Adrenal gland (tissue), 19 donors: ENCODE measurements at places on chromosomes 16 and 17. TPM values are rescaled to one million over a fixed set of nuclear protein-coding genes. Genes with fewer than 3 reads are reported as not detected.

CA4 gene
- total RNA-seq, result 0.84 TPM

FGF11 gene
- 23.4 TPM for total RNA-seq

GAS2L2 gene
- 0.22 TPM for total RNA-seq

STH gene
- total RNA-seq, result not detected

PLXDC1 gene
- total RNA-seq, result 1.3 TPM

IKZF3 gene
- 1.0 TPM for total RNA-seq

GRCh38 chr16:54362591-54363206 lies 76.1 kb upstream of the IRX3 start:
- no peak for DNase-seq
- H3K27ac ChIP-seq, result no peak overlapping the region
- H3K36me3 ChIP-seq, result no peaks in the 10 kb centered on the region
- H3K4me3 ChIP-seq, result no peak overlapping the region

- H3K36me3 ChIP-seq, result no peaks in the 10 kb centered on the region
- no peaks in the 10 kb centered on the region for H3K27me3 ChIP-seq
- H3K4me3 ChIP-seq, result no peak overlapping the region
Measured at GRCh38 chr16:73878611-73879010, 418.0 kb upstream of the PSMD7 start.

DNA sequence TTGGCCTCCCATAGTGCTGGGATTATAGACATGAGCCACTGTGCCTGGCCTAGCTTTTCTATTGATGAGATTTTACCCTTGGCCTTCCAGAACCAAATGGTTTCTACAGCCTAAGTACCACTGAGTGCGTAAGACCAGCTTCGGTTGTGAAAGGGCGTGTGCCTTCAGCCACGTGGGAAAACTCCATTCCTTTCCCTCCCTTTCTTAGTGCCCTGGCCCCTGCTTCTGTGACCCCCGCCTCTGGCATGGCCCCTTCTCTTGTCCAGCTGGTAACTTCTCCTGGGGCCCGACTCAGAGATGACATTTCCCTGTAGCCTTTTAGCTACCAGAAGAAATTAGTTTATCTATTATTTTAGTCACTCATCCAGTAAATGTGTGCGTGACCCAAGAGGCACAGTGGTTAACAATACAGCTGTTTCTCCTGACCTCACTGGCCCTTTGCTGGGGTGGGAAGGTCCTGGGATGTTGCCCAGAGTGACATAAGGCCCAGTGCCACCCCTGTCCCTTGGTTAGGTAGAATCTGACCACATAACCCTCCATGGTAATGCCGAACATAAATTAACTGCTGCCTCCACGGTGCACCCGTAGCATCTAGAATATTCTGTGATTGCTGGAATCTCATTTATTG lies 97.3 kb downstream of the PLCG2 start:
- H3K4me3 ChIP-seq, result no peak overlapping the region
- H3K4me1 ChIP-seq, result no peaks in the 10 kb centered on the region
- no peak overlapping the region for H3K27ac ChIP-seq
- no peaks in the 10 kb centered on the region for H3K27me3 ChIP-seq
- H3K36me3 ChIP-seq, result no peaks in the 10 kb centered on the region
- no peak for DNase-seq

GRCh38 chr16:24101431-24101830 lies 154.7 kb upstream of the CACNG3 start:
- H3K36me3 ChIP-seq, result no peaks in the 10 kb centered on the region
- no peak for DNase-seq
- H3K27me3 ChIP-seq, result no peaks in the 10 kb centered on the region
- no peak overlapping the region for H3K27ac ChIP-seq

DNA sequence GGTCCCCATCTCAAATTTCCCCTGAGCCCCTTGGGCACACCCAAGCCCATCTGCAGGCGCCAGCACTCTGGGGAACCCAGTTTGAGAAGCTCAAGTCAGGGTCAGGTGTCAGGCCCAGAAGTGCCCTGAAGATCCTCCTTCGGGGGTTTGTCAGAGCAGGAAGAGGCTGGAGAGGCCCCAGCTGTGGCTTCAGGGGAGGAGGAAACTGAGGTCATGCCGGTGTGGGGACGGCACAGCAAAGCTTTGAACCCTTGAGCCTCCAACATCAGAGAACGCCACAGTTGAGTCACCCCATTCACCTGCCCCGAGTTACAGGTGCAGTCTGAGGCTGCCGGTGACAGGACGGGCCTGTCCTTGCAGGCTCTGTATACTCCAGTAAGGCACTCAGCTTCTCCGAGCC lies 140.2 kb upstream of the CIBAR2 start:
- no peak for DNase-seq
- H3K4me1 ChIP-seq, result no peaks in the 10 kb centered on the region
- no peak overlapping the region for H3K27ac ChIP-seq

GRCh38 chr17:74935585-74936469 lies at the start of gene OTOP3:
Gene OTOP3 (plus strand): TSS chr17:74935898. CDS start chr17:74935922, 24 bp downstream.
- H3K36me3 ChIP-seq, result no peaks in the 10 kb centered on the region
- no peak within 1 kb of the TSS for H3K27ac ChIP-seq
- peaks cover 31% of the 10 kb centered on the region for H3K27me3 ChIP-seq
- no peaks in the 10 kb centered on the region for H3K4me1 ChIP-seq

DNA sequence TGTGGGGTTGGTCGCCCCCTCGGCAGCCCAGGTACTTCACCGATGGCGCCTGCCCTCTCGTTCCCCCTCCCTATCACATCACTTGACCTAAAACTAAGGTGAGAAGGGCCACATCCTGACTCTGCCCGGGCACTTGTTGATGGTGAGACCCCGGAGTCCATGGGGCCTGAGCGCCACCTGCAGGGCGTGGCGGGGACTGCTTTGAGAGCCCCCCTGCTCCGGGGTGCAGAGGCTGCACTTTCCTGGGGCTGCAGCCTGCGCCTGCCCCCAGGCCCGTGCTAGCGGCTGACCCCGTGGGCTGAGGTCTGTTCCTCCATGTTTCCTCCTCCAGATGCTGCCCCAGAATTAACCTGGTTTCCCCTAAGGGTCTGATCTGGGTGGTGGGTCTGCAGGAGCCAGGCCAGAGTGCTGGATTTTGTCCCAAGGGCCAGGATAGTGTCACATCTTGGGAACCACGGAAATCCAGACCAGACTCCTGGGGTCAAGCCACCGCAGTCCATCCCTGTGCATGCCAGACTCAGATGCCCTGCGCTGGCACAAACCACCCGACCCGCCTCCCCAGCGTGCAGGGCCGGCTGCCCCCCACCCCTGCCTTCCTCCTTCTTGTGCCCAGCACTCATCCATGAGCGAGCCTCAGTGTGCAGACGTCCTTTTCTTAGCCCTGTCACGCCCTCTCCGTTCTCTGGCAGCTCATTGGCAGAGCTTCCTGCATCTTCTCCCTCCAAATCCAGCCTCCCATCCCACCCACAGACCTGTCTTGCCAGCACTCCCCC lies 2.7 kb downstream of the NDUFAF8 start:
- DNase-seq, result peak; percentile 50
- no peaks in the 10 kb centered on the region for H3K27me3 ChIP-seq
- H3K4me3 ChIP-seq, result no peak overlapping the region
- H3K27ac ChIP-seq, result no peak overlapping the region
- H3K4me1 ChIP-seq, result peaks cover 25% of the 10 kb centered on the region

DNA sequence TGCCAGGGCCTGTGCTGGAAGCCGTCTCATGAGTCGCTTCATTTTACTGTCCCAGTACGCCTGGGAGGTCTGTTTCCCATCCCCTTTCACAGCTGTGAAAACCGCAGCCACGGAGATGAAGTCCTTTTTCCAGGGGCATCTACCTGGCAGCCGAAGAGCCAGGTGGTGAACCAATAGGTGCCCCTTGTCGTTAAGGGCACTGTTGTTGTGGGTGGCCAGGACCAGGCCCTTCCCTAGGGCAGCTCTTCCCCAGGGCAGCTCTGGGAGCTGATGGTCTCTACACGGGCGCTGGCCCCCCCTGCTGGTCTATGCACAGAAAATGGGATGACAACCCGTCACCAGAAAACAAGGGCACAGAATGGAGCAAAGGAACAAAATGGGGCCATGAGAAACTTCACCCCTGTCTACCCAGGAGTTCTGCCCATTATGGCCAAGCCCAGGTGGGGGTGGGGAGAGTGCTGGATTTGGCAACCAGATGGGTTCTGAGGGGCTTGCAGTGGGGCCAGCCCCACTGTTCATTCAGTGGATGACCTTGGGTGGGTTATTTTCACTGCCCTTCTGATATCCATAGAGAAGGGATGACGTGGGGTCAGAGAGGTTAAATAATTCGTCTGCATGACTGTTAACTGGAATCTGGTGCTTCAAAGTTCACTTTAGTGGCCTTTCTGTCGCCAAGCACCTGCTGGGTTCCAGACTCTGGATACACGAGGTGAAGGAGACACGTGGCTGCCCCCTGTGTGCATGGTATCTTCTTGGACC lies 11.5 kb downstream of the RMI2 start:
- no peak overlapping the region for H3K4me3 ChIP-seq
- peak; percentile 64 for DNase-seq
- peaks cover 18% of the 10 kb centered on the region for H3K4me1 ChIP-seq

DNA sequence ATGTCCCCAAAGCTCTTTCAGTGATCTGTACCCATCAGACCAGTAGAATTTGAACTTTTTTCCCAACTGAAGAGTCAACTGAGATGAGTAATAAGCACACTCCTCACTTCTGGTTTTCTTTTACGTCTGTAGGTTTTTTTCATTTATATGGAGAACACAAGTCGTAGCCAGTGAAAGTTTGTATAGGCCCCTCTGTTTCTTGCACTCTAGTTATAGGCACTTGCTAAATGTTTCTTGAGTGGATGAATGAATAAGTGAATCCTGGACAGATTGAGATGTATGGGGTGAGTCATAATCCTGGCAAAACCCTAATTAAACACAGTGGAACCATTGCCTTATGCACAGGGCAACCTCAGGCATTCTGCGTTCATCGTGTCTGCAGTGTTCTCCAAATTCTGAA lies 193.7 kb upstream of the TBX2 start:
- no peak overlapping the region for H3K27ac ChIP-seq
- DNase-seq, result no peak
- peaks cover 12% of the 10 kb centered on the region for H3K4me1 ChIP-seq
- no peaks in the 10 kb centered on the region for H3K36me3 ChIP-seq
- no peak overlapping the region for H3K4me3 ChIP-seq

DNA sequence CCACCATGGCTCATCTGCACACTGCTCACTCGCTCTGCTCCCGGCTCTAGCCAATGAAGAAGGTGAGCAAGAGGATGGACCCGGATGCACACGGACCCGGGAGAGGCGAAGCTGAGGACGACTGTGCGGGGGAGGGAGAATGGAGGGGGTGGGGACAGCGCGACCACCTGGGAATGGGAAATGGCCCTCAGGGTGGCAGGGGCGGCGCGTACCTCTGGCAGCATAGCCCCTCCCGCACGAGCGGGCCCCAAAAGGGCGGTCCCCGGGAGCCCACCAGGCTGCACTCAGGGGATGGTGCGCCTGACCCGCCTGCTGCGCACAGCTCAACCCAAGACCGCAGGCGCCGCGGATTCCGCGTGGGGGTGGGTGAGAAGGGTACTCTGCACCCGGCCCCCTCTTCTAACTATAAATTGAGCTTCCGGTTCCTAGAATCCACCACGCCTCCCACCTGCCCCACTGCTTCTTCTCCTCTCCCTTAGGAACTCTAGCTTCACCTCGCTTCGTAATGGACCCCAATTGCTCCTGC lies 6.1 kb downstream of the MT1H start:
- H3K27ac ChIP-seq, result no peak overlapping the region
- H3K27me3 ChIP-seq, result no peaks in the 10 kb centered on the region
- no peaks in the 10 kb centered on the region for H3K4me1 ChIP-seq
- no peak for DNase-seq

GRCh38 chr16:88763502-88764053 lies 21.4 kb downstream of the PIEZO1 start:
- H3K4me1 ChIP-seq, result peaks cover 14% of the 10 kb centered on the region
- DNase-seq, result no peak
- no peak overlapping the region for H3K4me3 ChIP-seq
- H3K27me3 ChIP-seq, result no peaks in the 10 kb centered on the region
- H3K27ac ChIP-seq, result no peak overlapping the region
- H3K36me3 ChIP-seq, result no peaks in the 10 kb centered on the region

- H3K27ac ChIP-seq, result no peak overlapping the region
- H3K4me3 ChIP-seq, result no peak overlapping the region
- DNase-seq, result no peak
- H3K36me3 ChIP-seq, result no peaks in the 10 kb centered on the region
- H3K4me1 ChIP-seq, result peaks cover 12% of the 10 kb centered on the region
- no peaks in the 10 kb centered on the region for H3K27me3 ChIP-seq
Measured at GRCh38 chr16:3065742-3066439, 451 bp downstream of the IL32 start.

- H3K27ac ChIP-seq, result no peak overlapping the region
- no peak for DNase-seq
- no peaks in the 10 kb centered on the region for H3K27me3 ChIP-seq
- H3K4me3 ChIP-seq, result no peak overlapping the region
- H3K36me3 ChIP-seq, result no peaks in the 10 kb centered on the region
Measured at GRCh38 chr17:67055811-67056745, 11.7 kb downstream of the CACNG1 start.

DNA sequence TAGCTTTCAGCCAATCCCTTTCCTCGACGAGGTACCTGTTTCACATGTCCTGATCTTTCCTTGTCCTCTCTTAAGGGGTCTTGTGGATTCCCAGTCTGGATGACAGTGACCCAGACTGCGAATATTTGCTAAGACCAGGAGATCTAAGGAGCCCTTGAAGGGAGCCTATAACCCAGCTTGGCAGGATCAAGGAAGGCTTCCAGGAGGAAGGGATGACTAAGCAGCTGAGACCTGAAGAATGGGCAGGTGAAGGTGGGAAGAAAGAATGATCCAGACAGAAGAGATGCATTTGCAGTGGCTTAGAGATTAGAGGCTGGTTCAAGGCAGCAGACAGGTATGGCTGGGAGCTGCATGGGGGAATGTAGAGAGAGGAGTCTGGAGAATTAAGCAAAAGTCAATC lies 1.9 kb upstream of the PDK2 start:
- H3K27me3 ChIP-seq, result no peaks in the 10 kb centered on the region
- no peak overlapping the region for H3K27ac ChIP-seq
- no peaks in the 10 kb centered on the region for H3K36me3 ChIP-seq
- peaks cover 9% of the 10 kb centered on the region for H3K4me1 ChIP-seq
- no peak for DNase-seq

GRCh38 chr17:27904534-27905446 lies 11.6 kb upstream of the LYRM9 start:
- no peak for DNase-seq
- no peaks in the 10 kb centered on the region for H3K36me3 ChIP-seq
- no peaks in the 10 kb centered on the region for H3K27me3 ChIP-seq
- H3K4me3 ChIP-seq, result no peak overlapping the region
- H3K27ac ChIP-seq, result no peak overlapping the region
- peaks cover 13% of the 10 kb centered on the region for H3K4me1 ChIP-seq

DNA sequence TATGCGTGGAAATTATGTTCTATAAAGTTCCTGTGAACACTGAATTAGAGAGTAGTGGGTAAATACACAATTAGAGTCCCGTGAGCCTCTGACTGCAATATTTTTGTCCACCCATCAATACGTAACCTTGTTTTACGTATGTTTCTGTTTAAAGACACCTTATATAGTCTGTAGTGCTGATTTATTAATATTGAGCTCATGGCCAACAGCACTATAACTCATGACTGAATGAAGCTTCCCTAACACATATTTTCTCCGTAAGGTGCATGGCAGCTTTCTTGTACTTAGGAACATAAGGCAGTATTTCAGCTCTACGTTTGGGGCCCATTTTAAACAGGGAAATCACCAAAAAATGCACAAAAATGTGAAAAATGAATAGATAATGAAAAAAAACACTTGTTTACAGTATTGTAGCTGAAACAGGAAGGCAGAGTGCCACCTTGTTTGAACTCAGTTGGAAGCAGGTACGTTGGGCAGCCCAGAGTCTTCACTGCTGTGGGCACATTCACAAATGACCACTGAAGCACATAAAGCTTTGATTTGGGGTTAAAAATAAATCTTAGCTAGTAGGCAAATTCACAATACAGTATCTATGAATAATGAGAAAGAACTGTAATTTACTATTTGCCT lies 108.5 kb downstream of the CNTNAP4 start:
- H3K4me1 ChIP-seq, result no peaks in the 10 kb centered on the region
- H3K27me3 ChIP-seq, result no peaks in the 10 kb centered on the region
- H3K36me3 ChIP-seq, result no peaks in the 10 kb centered on the region
